CD8-positive, alpha-beta memory T cell (primary cell): ENCODE measurements at places on chromosomes 5 and 9. TPM values are rescaled to one million over a fixed set of nuclear protein-coding genes. Genes with fewer than 3 reads are reported as not detected.

DNA sequence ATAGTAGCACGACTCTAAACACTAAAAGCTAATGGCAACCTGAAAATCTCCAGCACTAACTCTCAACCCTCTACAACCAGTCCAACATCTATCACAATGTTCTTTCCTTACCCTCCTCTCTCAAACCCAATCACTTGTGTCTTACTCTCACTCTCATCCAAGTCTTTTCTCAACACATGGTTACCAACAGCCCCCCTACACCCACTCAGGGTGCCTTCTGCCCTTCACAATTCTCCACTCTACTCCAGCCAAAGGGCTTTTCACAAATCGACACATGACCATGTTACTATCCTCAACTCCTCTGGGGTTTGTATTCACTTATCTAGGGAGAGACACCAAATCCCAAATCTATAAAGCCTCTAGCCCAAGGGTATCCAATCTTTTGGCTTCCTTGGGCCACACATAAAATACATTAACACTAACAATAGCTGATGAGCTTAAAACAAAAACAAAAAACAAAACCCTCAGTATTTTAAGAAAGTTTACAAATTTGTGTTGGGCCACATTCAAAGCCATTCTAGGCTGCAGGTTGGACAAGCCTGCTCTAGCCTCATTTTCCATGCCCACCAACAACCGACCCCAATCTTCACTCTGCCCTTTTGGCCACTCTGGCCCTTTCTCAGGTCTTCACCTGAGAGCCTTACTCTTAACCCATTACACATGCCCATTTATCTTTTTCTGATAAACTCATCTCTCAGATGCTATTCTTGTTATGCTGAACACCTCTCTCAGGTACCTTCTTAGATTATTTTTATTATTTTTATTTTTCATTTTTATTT lies 11.7 kb downstream of the HSPA9 start:
- no peak overlapping the region for H3K4me3 ChIP-seq
- DNase-seq: no peak
- peaks cover 77% of the 10 kb centered on the region for H3K36me3 ChIP-seq
- H3K27me3 ChIP-seq: no peaks in the 10 kb centered on the region
- no peak overlapping the region for H3K27ac ChIP-seq

DNA sequence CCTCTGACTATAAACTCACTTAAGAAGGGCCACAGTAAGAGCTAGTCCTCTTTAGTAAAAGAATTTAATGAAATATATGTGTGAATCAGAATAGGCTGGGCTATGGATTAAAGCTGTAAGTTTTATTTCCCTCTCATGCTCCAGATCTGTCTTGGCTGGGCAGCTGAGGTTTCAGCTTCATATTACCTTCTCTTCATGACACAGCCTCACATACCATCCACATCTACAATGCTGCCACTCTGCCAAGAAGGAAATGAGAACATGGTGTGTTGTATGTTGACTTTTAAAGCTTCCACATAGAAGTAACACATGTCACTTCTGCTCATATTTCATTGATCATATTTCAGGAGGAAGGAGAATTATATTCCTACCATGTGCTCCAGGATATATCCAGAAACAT lies 776.0 kb upstream of the ACO1 start:
- no peak overlapping the region for H3K4me3 ChIP-seq
- H3K4me1 ChIP-seq: no peaks in the 10 kb centered on the region
- H3K36me3 ChIP-seq: no peaks in the 10 kb centered on the region
- H3K27me3 ChIP-seq: no peaks in the 10 kb centered on the region
- no peak for DNase-seq

Gene SPRY4
- total RNA-seq: 1.4 TPM

DNA sequence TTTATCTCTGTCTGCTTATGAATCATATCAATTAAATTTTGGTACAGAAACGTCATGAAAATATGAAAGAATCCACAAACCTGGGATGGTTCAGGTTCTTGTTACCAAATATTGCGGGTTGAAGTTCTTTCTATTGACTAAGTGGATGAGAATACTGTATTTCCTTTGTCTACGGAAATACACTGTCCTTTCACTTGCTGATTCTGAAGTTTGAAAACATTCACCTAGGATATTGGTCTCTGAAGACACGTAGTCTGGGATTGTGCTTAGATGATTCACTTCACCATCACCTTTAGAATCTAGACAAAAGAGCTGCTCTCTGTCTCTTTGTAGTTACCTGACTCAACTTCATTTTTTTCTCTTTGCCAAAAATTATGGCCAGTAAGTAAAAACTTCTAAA lies 222.4 kb downstream of the FBN2 start:
- no peak overlapping the region for H3K4me3 ChIP-seq
- no peaks in the 10 kb centered on the region for H3K27me3 ChIP-seq
- no peaks in the 10 kb centered on the region for H3K4me1 ChIP-seq
